ENCODE measurements at places on chromosomes 7 and 10.

DNA sequence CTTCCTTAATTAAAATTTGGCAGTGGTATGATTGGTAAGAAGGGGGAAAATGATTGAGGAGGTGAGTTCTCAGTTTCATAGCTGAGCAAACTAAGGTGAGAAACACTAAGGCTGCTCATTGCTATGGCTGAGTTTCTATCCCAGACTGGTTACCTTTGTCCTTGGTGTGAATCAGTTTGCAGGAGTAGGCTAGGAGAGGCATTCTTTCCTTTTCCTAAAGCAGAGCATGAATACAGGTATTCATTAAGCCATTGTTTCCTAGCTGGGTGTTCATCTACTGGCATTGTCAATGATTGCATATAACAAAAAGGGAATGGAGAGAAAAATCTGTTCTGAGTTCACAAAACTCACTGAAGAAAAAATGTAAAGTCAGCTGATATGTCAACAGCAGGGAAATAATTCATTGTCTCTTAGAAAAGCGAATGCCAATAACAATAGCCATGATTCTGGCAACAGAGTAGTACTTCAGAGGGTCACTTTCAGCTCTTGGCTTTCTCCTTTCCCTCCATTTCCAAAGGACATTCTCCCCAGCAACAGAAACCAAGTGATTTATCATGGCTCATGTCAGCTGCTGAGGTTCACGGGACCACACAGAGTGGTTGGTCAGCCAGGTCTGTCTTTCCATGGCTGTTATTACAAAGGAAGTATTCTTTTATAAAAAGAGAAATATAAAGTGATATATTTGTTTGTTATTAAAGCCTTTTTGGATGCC is 234.0 kb downstream of the BICC1 start:
- no peak for DNase-seq

- no peak for DNase-seq
Observed at GRCh38 chr10:132335189-132336063, 3.4 kb downstream of the LRRC27 start.

DNA sequence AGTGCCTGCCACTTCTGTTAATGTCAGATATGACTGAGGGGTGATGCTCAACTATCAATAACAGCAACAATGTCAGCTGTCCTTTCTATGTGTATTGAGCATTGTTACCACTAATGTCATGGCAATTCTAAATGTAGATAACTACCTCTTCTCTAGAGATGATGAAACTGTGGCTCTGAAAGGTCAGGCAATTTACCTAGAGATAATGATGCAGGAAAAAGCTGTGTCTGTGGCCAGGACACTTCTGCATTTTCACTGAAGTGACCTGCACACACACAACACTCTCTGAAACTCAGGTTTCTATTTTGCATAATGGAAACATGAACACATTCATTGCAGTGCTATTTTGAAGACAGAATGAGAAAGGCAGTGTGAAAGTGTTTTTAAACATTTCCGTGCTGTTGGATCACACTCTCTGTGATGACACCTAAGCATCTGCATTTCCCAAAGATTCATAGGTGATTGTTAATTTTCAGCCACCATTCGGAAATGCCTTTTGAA is 148.2 kb downstream of the KCND2 start:
- DNase-seq: no peak

GRCh38 chr10:94299417-94299816 is 63.3 kb downstream of the NOC3L start:
- no peak for DNase-seq

DNA sequence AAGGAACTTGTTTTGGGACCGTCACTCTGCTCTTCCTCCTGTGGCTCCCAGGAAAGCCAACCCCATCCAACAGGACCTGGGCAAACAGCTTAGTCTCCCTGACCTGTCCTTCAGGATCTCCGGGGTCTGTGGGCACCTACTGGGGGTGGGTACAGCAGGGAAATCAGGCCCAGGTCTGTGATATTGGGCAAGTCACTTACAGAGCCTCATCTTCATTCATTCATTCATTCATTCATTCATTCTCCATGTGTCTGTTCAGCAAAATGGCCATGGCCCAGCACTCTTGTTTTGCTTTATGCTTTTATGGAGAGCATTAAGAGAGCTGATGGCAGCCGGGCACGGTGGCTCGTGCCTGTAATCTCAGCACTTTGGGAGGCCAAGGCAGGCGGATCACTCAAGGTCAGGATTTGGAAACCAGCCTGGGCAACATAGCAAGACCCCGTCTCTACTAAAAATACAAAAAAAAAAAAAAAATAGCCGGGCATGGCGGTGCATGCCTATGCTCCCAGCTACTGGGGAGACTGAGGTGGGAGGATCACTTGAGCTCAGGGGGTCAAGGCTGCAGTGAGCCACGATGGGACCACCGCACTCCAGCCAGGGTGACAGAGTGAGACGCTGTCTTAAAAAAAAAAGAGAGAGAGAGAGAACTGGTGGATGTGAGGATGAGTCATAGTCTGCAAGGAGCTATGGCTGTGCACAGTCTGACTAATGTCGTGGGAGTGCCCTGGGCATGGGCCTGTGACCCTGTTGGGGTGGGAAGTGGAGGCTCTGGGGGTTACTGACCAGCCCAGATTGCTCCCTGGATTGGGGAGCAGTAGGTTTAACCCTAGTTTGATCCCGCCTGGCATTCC is 54.3 kb downstream of the CLIP2 start:
- no peak for DNase-seq

DNA sequence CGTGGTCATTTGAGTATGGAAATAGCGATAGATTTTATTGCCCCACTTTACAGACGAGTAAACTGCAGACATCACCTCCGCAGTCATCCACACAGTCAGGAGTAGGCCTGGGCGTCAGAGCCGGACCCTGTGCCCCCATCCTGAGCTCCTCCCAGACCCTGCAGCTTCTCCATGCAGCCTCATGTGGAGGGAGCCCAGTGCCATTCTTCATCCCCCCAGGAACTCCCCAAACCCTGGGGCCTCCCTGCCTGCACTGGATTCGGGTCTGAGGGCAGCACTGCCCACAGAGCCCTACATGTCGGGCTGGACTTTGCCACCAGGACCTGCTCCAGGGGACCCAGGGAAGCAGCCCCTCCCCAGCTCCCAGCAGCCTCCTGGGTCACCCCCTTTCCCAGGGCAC is 100.8 kb downstream of the MKI67 start:
- peak; percentile 22 for DNase-seq

DNA sequence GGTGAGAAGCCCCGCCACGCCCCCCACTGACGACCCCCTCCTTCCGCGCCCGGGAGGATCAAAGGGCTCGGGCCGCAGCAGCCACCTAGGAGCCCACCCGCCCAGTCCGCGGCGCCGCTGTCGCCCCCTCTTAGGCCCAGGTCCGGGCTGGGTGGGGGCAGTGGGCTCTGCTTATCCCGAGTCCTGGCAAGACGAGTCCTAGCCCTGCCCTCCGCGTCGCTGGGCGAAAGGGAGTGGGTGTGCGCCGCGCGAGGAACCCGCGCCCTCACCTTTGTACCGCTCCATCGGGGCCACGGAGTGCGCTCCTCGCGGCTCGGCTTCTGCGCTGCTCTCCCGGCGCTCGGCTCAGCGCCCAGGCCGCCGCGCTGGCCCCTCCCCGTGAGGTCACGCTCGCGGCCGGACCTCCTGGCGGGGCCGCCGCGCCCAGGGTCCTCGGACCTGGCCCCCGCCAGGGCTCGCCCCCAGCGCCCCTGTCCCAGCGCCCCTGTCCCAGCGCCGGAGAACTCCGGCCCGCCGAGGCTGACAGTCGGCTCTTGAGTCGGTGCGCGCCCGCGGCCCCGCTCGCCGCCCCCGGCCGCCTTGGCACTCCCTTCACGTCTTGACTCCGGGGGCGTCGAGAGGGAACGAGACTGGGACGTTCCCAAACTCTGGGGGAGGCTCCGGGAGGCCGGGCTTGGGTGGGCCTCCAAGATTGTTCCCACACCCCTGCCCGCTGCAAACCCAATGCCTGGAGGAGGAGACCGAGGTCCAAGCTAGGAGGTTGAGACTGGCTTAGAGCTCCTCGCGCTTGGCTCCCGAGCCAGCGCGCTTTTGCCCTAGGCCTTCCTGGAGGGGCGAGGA is at the start of gene AFAP1L2:
Gene AFAP1L2, minus strand, starts transcription at position 332 of the 840 bp plus-strand sequence. Its CDS starts 47 bp downstream, at position 285.
- DNase-seq: peak; percentile 75

DNA sequence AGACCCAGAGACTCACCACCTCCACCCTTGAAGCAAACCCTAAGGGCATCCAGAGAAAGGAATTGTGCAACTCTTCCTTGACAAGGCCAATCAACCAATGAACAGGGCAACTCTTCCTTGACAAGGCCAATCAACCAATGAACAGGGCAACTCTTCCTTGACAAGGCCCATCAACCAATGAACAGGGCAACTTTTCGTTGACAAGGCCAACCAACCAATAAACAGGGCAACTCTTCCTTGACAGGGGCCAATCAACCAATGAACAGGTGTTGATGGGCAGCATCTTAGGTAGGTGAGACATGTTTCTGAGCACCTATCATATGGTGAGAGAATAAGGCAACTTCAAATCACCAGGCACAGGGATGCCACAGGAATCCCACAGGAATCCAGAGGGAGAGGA is 181.5 kb upstream of the RNF32 start:
- DNase-seq: no peak

GRCh38 chr7:85520175-85520574 is 333.3 kb upstream of the SEMA3D start:
- no peak for DNase-seq

All from right forelimb (tissue), 1 donor.